Activated T-helper 1 cell treated with Interleukin-2 at 50 U/mL for 16 hours (primary cell): ENCODE measurements at places on chromosomes 16 and 17.

DNA sequence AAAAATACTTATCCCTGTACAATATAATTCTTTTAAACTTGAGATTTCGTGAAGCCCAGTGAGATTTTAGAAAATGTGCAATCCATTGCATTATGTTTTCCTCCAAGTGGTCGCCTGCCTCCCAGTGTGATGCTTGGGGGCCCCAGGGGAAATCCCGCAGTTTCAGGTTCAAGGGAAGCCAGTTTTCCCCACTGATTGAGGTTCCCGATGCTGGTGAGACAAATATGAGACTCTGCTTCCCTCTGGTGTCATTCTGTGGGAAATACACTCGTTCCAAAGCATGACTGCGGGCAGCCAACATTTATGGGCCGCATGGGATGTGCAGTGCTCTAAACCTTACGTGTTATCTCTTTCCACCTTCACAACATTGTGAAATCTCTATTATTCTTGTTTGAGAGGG is 200.8 kb downstream of the PRKCB start:
- DNase-seq = no peak

GRCh38 chr16:77536809-77537208 is 102.0 kb upstream of the ADAMTS18 start:
- DNase-seq = no peak

- no peak for DNase-seq
These were observed 5.0 kb downstream of the UBFD1 start for GRCh38 chr16:23562505-23562904.

DNA sequence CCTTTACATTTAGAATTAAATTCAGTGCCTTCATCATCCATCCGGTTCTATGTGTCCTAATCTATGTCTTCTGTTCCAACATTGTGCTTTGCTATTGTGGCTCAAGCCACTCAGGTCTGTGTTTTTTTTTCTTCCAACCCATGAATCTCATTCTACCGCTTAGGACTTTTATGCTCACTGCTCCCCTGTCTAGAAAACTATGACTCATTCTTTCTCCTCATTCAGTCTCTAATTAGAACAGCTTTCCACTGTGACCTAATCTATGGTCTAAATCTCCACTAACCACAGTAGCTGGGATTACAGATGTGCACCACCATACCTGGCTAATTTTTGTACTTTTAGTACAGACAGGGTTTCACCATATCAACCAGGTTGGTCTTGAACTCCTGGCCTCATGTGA is 418.7 kb downstream of the KCNJ2 start:
- DNase-seq = no peak

DNA sequence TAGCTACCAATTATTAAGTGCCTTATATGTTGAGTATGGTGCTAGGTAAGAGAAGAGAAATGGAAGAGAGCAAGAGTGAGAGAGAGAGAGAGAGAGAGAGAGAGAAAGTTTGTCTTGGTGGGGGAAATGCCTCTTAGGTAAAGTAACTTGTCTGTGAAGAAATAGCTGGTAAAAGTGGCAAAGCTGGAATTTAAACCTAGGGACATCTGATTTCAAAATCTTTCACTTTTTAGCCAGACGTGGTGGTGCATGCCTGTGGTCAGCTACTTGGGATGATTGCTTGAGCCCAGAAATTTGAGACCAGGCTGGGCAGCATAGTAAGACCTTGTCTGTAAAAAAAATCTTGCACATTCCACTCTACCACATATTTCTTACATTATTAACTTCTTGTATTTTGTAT is 23.0 kb upstream of the CDR2 start:
- no peak for DNase-seq

GRCh38 chr16:67101311-67102082 is 8.2 kb upstream of the PHAF1 start:
- DNase-seq = no peak

DNA sequence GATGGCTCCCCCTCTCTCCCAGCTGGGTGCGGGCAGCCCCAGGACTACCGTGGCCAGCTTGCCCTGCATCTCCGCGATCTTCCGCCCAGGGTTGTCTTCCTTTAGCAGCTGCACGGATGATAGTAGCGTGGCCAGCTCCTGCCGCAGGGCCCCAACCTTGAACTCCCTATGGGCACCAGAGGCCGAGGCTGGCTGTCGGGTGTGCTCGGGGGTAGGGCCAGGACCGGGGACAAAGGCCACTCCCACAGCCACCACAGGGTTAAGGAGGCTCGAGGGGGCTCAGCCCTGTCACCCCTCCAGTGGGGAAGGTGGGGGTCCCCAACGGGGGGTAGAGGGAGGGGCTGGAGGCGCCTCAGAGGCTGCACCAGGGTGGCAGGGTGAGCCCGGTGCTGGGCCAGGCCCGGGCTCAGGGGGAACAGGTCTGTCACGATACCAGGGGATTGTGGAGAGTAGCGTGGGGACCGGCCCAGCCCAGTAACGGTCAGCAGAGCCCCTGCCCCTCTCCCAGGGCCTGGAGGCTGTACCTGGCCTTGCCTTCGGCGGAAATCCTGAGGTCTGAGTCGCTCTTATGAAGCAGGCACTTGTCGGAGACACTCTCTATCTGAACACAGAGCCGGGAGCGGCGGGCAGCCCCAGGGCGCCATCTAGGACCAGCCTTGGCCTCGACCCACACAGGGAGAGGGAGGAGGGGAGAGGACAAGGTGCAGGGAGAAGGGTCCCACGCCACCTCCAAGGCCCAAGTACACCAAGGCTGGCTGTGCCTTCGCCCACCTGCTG is 5.2 kb downstream of the PERCC1 start:
- no peak for DNase-seq

DNA sequence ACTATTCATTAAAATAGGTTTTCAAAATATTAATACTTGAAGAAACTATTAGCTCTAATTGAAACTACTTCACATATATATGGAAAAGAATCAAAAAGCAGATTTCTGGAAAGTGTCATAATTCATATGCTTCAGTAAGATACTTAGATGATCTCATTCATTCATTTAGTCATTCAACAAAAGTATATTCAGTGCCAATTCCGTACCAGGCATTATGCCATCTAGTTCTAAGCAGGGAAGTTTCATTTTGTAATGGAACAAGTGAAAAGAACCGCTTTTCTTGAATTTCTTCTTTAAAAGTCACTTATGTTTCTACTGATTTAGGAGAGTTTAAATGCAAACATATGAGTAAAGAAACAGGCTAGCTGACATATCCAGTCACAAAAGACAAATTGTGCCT is 118.3 kb upstream of the FAM20A start:
- DNase-seq = no peak

DNA sequence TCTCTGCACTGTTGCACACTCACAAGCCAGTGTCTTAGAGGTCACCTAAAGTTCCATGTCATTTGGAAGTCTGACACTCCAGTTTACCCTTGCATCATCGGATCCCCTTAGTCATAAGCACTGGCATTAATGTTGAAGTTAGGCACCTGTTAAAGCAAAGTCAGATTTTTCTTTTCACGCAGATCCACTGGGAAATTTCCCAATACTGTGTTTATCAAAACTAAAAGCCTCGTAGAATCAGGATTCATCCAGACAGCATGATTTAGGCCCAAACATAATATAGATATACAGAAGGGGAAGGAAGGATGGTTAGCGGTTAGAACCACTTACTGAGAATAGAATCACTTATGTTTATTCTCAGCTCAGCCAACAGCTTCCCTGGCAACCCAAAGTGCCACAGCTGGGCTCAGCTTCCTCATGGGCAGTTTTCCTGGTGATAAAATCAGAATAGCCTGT is 30.1 kb upstream of the HAPSTR1 start:
- DNase-seq = no peak

- no peak for DNase-seq
These were observed 6.4 kb upstream of the CCDC57 start for GRCh38 chr17:82219083-82219482.

GRCh38 chr17:66643815-66644710 is 190.9 kb upstream of the CACNG5 start:
- DNase-seq = no peak

DNA sequence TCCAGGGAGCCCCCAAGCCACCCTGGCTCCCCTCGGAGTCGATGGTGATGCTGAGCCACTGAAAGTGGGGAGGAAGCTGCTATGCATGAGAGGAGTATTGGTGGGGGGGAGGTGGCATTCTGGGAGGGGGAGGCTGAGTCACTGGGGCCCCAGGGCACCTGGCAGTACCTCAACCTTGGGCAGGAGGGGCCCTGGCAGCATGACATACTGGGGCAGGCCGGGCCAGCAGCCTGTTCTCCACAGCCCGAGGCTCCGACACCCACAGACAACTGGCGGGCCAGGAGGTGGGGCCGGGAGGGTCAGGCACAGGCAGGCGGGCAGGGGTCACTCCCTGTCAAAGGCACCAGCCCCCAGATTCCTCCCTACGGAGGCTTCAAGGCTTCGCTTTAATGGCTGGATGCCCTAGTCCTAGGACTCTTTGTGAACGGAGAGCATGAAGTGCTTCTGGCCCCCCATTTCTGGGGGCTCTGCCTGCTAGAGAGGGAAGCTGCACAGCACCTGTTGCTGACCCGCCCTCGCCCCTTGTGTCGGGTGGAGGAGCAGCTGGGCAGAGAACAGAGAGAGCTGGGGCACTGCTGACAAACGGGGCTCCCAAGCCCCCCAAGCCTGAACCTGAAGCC is 928 bp downstream of the CASKIN2 start:
- DNase-seq = no peak

- DNase-seq = no peak
These were observed 151.6 kb downstream of the SOCS1 start for GRCh38 chr16:11104168-11105037.

DNA sequence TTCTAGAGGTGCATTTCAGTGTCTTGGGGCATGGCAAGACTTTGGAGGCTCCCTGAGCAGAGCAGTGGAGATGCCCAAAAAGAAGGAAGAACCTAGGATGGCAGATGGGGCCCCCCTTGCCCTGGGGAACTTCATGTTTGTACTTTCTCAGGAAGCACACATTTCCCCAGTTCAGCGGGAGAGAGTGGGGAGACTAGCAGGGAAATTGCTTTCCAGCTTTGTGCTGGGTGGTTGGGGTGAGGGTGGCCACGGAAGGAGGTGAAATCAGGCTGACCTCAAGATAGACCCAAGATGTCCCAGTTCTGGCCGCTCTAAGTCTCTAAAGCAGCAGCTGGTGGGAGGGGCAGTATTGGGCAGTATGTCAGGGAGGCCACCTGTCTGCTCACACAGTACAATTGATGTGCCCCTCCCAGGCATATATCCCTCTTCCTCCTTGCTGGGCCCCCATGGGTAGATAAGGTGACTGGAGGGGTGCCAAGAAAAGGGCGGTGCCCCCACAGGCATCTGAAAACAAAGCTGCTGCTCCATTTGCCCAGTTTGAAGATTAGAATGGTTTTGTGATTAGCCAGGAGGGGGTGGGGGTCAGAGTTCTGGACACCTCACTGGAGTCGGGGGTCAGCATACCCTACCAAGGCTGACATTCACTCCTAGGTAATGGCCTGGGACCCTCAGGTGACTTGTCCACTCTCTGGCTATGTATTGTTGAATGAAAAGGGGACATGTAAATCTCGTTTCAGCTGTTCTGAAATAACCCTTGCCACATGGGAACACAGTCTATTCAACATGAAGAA is 17.1 kb upstream of the NAGLU start:
- DNase-seq = no peak

GRCh38 chr16:49026566-49027181 is 255.0 kb downstream of the CBLN1 start:
- no peak for DNase-seq

- no peak for DNase-seq
These were observed 20.5 kb upstream of the CHP2 start for GRCh38 chr16:23734176-23734893.

GRCh38 chr16:30567991-30568638 is 3.4 kb downstream of the ZNF688 start:
- DNase-seq = no peak
